ENCODE measurements at places on chromosomes 3 and 15.
A peak's percentile ranks its signal among the peaks of the same experiment; 100 is the strongest.

DNA sequence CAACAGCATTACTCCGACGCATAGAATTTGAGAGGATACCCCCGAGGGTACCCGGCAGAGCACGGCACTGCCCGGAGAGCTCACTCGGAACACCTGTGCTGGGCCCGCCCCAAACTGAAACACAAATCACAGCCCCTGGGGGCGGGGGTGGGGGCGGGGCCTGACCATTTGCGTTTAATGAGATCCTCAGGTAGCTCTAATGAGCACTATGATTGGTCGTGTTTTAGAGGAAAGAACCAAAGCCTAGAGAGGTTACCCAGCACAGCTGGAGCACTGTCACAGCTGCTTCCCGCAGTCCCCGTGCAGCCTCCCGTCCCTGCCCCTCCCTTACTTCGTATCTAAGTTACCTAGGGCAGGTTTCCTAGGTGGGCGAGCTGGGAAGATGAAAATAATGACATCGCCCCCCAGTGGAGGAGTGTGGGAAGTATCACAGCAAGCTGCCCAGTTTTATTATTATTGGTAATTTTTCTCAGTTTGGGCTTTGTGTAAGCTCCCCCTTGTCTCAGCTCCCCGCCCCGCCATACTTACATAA is 187.1 kb downstream of the PDE8A start:
- DNase-seq, result no peak

- DNase-seq, result no peak
These were observed 101.2 kb downstream of the CORO2B start for GRCh38 chr15:68679961-68680371.

- no peak for DNase-seq
These were observed 23.4 kb downstream of the CHRNA7 start for GRCh38 chr15:32053719-32054118.

DNA sequence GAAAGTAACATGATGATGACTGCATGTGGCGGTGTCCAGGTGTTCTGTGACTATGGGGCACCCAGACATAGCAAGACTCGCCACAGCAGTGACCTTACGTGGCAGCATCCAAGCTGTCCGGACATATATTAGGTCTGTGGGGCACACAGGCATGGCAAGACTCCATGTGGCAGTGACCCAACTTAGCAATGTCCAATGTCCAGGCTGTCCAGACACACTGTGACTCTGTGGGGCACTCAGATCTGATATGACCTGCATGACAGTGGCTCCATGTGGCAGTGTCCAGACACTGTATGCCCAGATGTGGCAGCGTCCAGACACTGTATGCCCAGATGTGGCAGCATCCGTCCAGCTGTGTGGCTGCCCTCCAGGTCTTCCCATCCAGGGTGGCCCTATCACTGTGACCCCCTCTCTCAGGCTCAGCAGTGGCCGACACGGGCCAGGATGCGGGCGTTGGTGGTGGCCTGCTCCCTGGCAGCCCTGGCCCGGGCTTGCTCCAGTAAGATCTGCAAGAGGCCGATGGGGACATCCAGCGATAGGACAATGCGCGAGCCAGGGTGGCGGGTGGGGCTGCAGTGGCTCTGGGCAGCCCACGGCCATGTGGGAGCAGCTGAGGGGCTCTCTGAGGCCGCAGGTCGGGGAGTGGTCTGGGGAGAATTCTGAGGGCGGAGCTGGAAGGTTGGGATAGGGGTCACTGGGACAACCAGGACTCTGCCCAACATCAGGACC is 1.1 kb downstream of the UCN2 start:
- no peak for DNase-seq

DNA sequence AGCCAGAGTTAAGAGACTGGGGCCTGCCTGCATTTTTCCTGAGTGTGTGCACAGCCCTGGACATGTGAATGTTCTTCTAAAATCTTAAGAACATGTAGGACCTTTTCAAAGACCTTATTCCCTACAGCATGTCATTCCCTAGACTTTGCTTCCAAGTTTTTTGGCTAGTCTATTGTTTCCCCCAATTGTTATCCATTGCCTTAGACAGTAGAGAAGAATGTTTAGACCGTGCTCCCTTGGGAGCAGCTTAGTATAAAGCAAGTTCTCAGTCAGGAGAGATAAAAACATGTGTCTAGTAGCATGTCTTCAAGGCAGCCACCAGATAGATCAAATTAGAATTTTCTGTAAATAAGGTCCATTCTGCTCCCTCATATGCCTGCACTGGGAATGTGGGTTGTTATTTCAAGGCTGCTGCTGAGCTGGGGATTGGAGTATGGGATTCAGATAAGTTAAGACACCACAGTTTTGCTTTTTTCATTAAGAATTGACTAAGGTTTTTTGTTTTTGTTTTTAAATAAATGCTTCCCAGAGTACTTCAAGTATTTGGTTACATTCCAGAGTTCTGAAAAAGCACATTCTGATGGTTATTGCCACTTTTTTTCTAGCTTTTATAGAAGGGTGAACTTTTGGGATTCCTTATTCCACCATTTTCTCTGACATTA is 246.7 kb downstream of the RORA start:
- DNase-seq, result no peak

DNA sequence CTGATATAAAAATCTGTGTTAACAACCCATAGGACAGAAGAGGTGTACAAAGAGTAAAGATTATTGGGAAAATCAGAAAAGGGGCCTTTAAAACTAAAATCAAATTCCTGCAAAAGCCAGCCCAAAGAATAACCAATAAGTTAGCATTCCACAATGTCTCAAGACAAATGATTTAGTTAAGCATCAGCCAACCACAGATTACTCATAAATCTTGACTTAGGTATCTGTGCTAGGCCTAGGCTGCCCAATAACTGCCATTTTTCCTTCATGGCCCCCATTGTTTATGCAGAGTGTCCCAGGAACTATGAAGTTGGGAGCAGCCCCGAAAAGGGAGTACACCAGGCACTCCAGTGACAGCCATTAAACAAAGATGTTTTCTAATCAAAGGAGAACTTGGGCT is 7.4 kb downstream of the TRANK1 start:
- DNase-seq, result no peak

DNA sequence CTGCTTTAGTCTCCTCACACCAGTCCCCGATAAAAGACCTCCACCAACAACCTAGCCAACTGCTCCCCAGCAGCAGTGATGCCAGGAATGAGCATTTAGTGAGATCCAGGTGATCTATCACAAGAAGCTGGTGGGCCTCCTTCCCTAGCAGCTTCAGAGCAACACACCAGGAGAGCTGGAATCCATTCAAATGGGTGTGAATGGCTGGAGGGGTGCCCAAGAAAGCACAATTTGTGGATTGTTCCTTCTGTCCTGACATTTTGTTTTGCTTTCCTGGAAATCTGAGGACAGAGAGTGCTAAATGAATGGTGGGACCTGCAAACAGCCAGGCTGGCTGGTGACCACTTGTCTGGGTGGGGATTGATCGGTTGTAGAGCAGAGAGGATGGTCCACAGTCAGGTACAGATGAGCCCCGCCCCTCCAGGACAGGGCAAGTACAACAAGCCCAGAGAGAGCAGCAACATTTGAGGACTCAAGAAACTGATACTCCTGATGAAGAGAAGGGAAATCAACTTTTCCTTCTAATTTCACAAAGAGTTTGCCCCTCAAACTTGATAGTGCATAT is 316.8 kb downstream of the VPS13C start:
- no peak for DNase-seq

- DNase-seq, result peak; percentile 99
These were observed at the start of gene NDUFB4 for GRCh38 chr3:120596116-120596852. NDUFB4 (plus strand) TSS chr3:120596336; CDS start chr3:120596360, 24 bp downstream.

DNA sequence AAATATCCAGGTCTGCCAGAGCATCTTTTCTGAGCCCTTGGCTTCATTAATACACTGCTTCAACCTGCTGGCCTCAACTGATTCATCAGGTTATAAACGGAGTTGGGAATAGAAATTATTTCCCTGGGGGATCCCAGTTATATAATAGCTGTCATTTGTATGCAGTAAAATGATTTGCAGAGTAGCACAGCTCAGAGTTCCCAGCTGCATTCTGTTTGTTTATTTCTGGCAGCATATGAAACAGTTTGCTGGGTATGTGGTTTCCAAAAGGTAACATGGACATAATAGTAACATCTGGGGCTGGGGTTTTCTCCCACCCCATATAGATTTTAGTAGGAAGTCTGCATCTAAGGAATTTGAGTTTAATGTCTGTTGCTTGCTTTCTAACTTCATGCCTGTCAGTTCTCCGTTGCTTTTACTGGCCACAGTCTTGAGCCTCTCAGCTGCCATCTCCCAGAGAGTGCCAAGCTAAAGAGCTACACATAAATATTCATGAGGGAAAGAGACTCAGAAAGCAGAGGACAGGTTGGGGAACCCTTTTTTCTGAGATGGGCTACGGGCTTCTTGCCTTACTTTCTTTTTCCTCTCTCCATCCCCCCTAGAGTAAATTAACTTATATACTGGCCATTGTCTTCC is 124.6 kb downstream of the TMEM108 start:
- DNase-seq, result peak; percentile 23

DNA sequence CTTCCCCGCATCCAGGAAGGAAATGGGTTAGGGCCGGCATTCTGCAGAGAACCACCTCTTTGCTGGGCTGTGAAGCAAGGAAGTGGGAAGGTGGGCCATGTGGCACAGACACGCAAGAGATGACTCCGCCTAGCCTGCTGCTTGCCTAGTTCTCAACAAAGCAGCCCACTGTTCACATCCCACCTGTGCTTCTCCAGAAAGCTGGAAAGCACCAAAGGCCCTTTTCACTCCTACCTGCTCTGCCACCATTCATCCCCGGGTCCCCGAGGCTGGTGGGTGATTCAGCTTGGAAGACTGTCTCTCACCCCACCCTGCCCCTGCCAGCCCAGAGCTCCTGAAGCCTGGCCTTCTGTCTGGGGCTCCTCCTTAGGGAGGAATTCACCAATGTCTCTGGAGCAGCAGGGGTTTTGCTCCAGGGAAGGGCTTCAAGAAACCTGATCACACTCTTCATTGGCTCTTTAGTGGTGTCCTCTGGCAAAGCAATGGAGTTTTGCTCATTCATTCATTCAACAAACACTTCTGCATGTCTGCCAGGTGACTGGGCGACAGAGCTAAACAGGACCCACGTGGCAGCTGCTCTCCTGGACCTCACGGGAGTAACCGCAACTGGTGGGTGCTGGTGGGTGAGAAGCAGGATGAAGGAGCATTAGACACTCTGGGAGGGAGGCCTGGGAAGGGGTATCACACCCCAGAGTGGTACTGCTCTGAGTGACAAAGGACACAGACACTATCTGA is 145.4 kb upstream of the TLE3 start:
- no peak for DNase-seq

GRCh38 chr15:35168464-35168863 is 83.4 kb upstream of the NANOGP8 start:
- no peak for DNase-seq

- DNase-seq, result no peak
These were observed 3.2 kb downstream of the PFKFB4 start for GRCh38 chr3:48553361-48553760.

- DNase-seq, result no peak
These were observed 10.5 kb downstream of the LEKR1 start for GRCh38 chr3:156836701-156837100.

- DNase-seq, result no peak
These were observed 776.3 kb downstream of the TUSC7 start for GRCh38 chr3:117485841-117486240.

GRCh38 chr15:90063770-90064247 is 38.5 kb downstream of the IDH2 start:
- DNase-seq, result no peak

DNA sequence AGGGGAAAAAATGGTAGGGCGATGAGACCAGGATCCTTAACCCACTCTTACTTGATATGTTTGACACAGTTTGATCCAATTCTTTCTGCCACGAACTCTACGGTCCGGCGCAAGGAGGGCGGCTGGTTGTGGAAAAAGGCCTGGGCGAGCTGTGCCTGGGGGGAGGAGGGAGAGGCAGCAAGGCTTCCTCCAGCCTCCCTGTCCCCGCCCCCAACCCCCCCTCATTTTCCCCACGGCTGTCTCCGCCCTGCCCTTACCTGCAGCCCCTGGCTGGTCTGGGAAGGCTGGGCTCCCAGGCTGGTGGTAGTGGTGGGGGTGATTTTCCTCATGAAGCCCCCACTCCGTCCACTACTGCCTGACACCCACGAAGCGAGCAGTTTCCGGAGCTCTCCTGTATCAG is 8.0 kb downstream of the CDAN1 start:
- no peak for DNase-seq

DNA sequence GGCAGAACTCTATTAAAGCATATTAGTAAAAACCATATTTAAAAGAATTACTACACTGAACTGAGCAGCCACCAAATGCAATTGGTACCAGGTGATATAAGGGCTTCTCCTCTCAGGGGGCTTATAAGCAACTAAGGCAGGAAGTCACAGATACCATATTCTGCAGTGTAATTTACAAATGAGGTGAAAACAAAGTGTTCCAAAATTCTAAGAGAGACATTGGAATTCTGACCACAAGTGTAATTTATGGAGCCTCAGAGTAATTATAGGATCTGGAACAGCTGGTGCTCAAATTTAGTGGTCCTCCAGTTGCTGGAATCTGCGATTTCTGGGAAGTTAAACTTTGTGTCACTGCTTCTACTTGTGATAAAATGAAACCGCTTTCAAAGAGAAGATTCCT is 3.1 kb upstream of the NR1I2 start:
- no peak for DNase-seq

DNA sequence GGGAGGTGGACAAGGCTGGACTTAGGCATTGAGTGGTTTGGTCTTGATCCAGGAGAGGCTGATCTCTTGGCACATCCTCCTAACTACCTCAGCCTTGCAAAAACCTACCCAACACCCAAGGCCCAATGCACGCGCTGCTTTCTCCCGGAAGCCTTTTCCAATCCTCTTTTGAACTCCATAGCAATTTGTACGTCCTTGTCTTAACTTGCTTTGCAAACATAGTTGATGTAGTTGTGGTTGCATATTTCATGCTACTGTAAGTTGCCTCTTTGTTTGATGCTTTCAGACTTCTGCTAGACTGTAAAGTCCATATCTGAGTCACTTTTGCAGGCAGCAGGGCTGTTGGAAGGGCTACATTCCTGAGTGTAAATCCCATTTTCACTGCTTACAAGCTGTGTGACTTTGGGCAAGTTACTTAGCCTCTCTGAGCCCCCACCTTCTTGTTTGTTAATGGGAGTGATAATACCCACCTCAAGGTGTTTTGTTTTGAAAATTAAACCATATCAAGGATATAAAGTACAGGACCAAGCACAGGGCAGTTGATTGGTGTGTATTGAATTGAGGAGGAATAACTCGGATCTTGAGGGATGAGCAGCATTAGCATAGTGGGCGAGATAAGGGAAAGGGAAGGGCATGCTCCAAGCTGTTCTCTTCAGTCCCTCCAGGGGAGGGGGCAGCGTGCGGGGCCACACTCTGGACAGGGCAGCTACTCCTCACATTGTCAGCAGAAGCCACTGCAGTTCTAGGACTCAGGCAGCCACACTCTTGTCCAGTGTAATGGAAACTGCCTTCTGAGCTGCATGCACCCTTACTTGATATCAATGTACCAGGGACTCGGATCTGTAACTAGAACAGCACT is 28.8 kb downstream of the SIAH2 start:
- DNase-seq, result no peak

All from NCI-H1092 treated with DMSO at 0.1 percent for 48 hours (cell line).